ENCODE measurements at places on chromosomes 2 and 18.

DNA sequence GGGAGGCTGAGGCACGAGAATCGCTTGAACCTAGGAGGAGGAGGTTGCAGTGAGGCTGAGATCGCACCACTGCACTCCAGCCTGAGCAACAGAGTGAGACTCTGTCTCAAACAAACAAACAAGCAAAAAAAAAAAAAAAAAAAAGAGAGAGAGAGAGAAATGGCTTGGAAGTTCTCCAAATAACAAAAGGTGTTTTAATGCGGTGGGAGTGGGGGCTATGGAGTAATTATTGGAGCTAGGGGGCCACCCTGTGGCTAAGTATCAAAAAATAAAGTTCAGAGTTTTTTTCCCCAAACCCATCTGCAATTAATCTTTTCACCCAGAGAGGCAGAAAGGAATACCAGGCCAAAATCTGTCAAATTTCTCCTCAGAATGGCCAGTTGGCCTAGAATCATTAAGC, 23.0 kb upstream of the CEP68 start:
- DNase-seq: no peak

DNA sequence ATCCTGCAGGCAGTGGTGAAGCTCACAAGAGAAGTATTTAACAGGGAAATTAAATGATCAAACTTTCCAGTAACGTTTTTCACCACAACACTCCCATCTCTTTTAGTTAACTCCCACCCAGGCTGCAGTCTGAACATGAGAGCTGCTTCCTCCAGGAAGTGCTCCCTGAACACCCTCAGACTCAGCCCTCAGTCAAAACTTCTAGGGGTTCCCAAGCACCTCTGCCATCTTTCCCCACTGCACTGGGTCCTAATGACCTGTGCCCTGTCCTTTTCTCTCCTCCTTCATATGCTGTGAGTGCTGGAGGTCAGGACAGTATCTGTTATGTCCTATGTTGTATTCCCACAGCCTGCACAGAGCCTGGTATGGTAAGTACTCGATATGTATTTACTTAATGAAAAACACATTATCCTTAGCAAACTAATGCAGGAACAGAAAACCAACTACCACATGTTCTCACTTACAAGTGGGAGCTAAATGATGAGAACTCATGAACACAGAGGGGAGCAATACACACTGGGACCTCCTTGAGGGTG, 49.2 kb upstream of the ASPRV1 start:
- DNase-seq: no peak

GRCh38 chr2:239392688-239393387, 8.0 kb downstream of the HDAC4 start:
- no peak for DNase-seq

DNA sequence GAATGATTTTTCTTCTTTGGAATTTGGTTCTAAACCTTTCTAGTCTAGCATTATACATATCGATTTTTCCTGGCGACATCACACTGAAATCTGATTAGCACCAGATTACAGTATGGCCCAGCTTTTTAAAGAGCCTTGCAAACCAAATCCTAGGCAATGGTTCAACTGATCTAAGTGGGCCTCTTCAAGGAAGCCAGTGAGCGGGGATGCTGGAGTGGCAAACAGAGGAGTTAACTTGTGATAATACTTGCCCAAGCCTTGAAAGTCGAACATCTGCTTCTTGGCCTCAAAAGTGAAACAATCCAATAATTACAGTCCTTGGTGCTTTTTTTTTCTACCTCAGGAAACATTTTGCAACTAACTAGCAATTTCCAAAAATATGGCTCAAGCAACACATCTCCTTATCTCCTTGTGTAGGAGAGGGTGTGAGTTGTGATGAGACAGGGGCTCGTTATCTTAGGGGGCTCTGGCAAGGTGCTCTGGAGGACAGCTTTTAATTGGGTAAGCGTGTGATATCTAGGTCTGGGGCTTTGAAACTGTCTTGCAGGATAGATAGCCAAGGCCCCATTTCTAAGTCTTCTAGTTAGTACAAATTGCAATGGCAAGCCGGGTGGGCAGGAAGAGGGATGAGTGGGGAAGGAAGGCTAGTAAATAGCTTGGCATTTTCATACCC, 240.2 kb upstream of the CCDC68 start:
- no peak for DNase-seq

- DNase-seq: no peak
Observed at GRCh38 chr2:212089873-212090272, 448.7 kb downstream of the ERBB4 start.

DNA sequence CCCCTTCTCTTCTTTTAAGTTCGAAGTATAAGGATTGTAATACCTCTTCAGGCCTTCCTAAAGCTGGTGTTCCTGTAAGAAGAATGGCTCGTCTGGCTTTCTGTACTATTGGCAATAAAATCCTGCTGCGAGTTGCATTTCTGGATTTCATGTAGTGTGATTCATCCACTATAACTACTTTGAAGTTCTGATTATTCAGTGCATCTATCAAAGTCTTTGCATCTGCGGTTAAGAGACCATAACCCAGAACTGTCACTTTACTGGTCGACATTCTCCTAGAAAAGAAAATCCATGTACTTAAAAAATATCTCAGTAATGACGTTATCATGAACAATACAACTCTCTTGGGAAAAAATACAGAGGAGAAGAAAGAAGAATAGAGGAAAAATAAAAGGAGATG, 181.1 kb downstream of the ZRANB3 start:
- no peak for DNase-seq

- DNase-seq: no peak
Observed at GRCh38 chr2:59575191-59575590, 978.3 kb downstream of the BCL11A start.

DNA sequence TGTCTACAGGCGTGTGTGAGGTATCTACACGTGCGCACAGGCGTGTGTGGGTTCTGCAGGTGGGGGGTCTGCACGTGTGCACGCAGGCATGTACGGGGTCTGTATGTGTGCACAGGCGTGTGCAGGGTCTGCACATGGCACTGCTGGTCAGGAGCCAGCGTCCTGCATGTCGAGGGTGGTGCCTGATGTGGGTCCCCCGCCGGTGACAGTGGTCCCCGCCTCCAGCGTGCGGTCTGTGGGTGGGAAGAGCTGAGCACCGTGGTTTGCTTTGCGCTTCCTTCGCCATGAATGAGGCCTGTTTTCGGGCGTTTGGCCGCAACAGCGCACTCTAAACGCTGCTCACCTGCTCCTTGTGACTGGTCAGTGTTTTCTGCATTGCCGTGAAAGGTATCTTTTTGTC, 57.2 kb downstream of the CTDP1 start:
- DNase-seq: no peak

DNA sequence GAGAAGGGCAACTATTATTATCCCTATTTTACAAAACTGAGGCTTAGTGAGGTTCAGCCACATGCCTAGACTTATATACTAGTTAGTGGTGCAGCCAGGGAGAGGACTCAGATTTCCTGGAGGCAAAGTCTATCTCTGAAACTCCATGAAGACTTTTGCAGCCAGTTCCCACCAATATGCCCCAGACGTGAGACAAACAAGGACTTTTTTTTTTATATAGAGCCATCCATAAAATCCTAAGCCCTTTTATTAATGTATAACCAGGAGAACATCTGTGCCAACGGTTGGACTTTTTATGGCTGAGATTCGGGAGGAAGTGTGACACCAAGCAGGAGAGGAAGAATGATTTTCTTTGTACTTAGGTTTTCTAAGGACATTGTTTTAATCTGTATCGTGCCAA, 29.9 kb downstream of the LIPG start:
- DNase-seq: no peak

Data from activated CD8-positive, alpha-beta memory T cell treated with anti-CD3 and anti-CD28 coated beads for 1 hour (primary cell).